NCI-H226 (cell line): ENCODE measurements at places on chromosomes 3 and 15.

- no peak for DNase-seq
These were observed 24.6 kb downstream of the CCR4 start for GRCh38 chr3:32975891-32976595.

- peak; percentile 57 for DNase-seq
These were observed 19.6 kb downstream of the PLXND1 start for GRCh38 chr3:129586746-129587430.

DNA sequence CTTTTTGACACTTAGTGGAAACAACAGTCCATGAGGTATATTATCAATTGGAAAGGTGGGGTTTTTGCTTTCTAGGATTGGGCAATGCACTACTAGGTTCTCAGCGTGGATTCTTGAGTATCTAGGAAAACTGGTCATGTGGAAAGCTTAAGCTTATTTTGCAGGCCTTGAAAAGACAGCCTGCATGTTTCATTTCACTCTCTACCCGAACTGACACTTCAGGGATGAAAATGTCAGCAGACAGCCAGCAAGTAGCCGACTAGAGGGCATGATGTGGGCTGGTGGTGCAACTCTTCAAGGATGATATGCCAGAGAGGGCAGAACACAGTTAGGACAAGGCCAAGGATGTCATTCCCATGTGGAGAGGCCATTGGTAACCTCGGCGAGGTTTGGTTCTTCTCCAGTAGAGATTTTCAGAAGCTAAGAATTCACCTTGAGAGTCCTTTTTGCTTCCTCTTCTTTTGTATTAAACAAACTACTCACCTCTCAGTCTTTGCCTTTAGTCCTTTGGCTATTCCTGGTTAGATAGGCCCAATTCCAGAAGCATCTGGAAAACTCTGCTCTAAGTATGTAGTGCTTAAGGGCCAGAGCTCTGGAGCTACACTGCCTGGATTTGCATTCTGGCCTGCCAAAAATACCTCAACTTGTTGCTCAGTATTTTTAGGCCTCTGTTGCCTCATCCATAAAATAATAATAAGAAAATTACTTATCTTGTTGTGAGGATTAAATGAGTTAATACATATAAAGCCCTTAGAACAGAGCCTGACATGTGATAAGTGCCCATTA is 17.9 kb downstream of the LPP start:
- no peak for DNase-seq

DNA sequence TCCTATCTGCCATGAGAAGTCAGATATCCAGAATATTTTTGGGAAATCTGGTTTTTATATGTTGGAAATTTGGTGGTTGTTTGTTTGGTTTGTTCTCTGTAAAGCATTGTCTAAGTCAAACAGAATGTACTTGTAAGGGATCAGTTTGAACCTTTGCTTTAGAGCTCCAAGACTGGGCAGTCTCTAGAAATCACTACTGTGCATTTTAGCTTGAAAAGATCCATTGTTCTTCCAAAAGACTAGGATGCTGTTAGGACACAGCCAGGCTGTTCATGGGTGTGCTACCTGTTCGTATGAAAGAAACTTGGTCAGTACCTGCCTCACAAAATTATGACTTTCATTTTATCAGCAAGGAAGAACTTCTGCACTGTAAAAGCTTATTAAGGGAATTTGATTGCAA is 182.6 kb downstream of the WDR72 start:
- no peak for DNase-seq

GRCh38 chr15:67370206-67370954 is 115.8 kb downstream of the IQCH start:
- no peak for DNase-seq

DNA sequence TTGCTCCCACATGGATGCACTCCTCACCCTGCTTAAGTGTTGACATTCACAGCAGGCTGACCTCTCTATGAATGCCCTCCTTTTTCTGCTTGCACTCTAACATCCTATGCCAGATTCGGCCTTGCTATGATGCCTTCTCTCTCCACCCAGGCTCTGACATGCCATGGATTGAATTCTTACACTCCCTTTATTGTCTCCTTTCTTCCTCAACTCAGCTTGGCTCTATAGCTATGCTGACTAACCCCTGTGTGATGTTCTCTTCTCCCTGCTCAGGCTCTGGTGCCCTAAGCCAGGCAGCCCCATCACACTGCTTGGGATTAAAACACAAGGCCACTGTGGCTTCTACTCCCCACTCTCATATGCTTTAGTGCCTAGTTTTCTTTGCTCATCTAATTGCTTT is 563.7 kb downstream of the NSUN3 start:
- DNase-seq = no peak

- no peak for DNase-seq
These were observed 7.4 kb downstream of the EPB42 start for GRCh38 chr15:43213466-43213865.

- DNase-seq = no peak
These were observed 4.1 kb downstream of the EFCAB12 start for GRCh38 chr3:129424185-129424841.

DNA sequence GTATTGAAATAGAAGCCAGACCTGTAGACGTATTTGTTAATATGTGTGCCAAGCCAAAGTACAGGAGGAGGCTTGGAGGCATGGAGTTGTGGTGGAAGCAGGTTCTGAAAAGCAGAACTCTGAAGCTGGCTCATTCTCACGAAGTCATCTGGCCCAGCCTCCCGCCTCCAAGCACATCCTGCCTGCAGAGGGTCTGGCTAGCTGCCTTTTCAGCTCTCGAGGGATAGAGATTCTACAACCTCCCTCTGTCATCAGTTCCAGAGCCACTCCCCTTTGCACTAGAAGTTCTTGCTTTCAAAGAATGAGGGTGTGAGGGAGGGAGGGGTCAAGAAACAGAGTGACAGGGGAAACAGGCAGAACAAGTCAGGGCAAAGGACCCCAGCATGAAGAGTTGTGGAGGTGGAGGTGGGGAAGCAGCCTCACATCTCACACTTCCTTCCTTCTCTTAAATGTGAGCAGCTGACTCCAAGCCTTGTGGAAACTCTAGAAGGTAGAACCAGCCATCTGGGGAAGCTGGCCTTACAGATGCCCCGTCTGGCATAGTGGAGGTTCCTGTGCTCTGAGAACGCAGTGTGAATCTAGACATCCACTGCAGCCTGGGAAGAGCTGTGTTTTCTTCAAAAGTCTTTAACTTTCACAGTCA is 95.3 kb downstream of the SLC49A4 start:
- DNase-seq = peak; percentile 59

DNA sequence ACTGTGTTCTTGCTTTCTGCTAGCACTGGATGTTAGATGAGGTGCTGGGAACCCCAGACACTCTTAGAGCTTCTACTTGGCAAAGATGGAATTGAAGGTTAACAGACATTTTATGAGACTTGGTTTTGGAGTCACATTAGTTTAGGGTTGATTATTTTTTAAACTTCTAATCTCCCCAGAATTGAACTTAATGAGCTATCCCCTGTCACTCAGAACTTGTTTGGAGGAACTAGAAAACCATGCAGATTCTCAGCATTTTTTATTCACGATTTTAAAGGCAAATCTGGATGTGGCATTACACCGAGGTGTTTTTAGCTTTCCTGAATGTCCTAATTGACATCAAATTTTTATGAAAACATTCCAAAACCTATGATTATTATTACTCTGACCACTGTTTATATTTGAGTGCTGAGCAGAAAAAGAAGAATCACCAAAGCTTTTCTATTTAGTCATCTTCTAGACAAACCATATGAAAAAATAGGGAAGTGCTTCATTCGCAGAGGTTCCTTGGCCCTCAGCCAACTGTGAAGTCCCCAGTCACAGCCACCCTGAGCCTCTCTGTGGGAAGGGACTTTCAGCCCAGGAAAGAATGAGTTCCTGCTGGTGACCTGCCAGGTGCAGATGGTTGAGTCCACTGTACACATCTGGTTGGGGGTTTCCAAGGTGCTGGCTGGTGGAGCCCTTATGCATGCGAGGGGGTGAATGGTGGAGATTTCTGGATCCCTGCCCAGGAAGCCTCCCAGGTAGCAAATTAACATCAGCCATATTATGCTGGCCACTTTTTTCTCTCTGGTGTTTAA is 196.0 kb upstream of the TOPAZ1 start:
- no peak for DNase-seq
